ENCODE measurements at places on chromosomes 4 and X. TPM values are rescaled to one million over a fixed set of nuclear protein-coding genes. Genes with fewer than 3 reads are reported as not detected.

AR gene
- polyA plus RNA-seq = 11.6 TPM

RPS6KA6 gene
- polyA plus RNA-seq = 3.3 TPM

C4orf33 gene
- 11.9 TPM for polyA plus RNA-seq

RBM46 gene
- not detected for polyA plus RNA-seq

SEC31A gene
- polyA plus RNA-seq = 383 TPM

SLITRK2 gene
- not detected for polyA plus RNA-seq

WDR19 gene
- polyA plus RNA-seq = 48.9 TPM

PRR32 gene
- not detected for polyA plus RNA-seq

PCDH7 gene
- 20.0 TPM for polyA plus RNA-seq
